HL-60 (cell line): ENCODE measurements at places on chromosomes 7 and 10.

DNA sequence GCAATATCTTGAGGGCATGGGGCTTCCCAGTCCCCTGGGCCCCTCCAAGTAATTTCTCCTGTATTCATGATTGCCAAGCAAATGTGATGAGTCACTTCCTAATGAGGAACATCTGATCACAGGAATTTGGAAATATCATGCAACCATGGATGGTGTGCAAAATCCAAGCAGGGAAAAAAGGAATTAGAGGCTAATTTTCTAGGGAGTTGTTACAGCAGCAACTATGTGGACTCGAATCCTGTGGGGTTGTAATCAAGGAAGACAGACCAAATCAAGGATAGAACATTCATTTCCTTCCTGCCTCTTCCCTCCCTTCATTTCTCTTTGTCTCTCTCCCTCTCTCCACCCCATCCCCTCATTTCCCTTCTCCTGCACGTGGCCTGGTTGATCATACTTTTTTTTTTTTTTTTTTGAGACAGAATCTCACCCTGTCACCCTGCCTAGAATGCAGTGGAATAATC is 23.9 kb upstream of the AGFG2 start:
- no peak for DNase-seq

DNA sequence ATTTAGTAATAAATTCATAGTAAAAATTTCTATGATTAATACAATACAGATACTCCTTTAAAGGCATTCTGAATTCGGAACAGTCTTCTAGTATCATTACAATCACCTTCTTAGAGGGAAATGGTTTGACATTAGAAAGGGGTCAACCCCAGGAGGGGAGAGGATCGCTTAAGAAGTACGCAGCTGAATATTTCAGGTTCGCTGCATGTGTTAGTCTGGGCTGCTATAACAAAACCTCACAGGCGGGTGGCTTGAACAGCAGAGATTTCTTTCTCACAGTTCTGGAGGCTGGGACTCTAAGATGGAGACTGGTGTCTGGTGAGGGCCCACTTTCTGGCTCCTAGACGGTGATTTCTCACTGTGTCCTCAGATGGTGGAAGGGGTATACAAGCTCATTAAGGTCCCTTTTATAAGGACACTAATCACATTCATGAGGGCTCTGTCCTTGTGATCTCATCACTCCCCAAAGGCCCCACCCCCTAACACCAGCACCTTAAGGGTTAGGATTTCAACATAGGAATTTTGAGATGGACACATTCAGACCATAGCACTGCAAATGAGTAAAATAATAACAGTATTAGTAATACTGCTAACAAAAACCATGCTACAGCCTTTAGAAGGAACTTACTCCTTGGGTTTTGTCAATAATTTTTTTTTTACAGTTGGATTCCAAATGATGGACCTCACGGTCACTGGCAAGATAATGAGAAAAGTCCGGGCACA is 34.0 kb downstream of the GNA12 start:
- no peak for DNase-seq

- peak; percentile 57 for DNase-seq
Measured at GRCh38 chr10:110209454-110209925, 2.1 kb downstream of the MXI1 start.

DNA sequence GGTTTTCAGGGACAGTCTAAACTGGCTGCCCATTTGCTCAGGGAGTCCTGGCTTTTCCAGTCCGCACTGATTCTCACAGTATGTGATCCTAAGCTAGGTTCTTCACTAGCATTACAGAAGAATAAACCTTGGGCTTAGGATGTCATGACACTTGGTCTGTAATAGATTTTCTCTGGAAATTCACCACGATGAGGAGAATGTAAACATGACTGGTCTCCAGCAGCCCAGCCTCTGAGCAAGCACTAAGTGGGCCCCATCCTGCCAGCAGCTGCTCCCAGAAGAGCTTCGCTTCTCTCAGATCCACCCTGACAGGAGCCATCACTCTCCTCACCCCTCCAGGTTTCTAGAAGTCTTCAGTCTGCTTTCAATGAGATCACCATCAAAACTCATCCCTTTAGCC is 103.7 kb upstream of the ZPBP start:
- no peak for DNase-seq

DNA sequence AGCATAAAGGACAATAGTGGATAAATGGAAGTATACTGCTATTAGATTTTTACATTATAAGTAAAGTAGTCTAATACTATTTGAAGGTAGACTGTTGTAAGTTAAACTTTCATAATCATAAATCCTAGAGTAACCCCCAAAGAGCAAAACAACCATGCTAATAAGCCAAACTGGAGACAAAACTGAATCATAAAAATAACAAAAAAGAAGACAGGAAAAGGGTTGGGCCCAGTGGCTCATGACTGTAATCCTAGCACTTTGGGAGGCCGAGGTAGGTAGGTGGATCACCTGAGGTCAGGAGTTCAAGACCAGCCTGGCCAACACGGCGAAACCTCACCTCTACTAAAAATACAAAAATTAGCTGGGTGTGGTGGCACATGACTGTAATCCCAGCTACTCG is 9.7 kb downstream of the CACUL1 start:
- DNase-seq = no peak

DNA sequence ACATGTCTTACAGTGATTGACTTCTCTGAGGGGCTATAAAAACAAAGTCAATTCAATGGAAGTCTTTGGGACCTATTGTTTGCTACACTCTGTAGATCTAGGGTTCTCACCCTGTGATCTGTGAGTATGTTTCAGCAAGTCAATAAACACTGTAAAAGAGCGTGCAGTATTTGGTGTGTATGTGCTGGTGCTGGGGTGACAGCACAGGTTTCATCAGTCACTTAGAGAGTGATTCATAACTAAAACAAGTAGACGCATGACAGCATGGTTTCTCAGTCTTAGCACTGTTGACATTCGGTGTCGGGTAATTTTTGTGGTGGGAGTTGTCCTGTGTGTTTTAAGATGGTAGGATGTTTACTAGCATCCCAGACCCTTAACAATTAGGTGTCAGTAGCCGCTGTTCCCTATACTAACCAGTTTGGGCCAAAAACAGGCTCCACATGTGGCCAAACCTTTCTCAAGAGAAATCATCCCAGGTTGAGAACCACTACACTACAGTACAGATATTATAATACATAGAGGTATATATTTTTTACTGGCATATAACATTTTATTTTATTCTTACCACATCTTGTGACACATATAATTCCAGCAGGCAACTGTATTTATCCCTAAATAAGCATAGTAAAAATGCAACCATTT is 411.8 kb downstream of the ARL4A start:
- no peak for DNase-seq
